ENCODE measurements at places on chromosomes 12 and 14. TPM values are rescaled to one million over a fixed set of nuclear protein-coding genes. Genes with fewer than 3 reads are reported as not detected.

The PRPH gene
- not detected for total RNA-seq

The B4GALNT1 gene
- total RNA-seq, result 0.93 TPM

- H3K27me3 ChIP-seq, result no peaks in the 10 kb centered on the region
- H3K4me3 ChIP-seq, result no peak overlapping the region
- no peaks in the 10 kb centered on the region for H3K36me3 ChIP-seq
- no peak overlapping the region for H3K27ac ChIP-seq
These were observed 286.3 kb downstream of the RPAP3 start for GRCh38 chr12:47419497-47419896.

The HOXC4 gene
- total RNA-seq, result 0.61 TPM

The CELA1 gene
- not detected for total RNA-seq

The TRHDE gene
- 7.3 TPM for total RNA-seq

GRCh38 chr12:12800406-12801180 is 12.6 kb upstream of the DDX47 start:
- peaks cover 16% of the 10 kb centered on the region for H3K4me1 ChIP-seq
- no peaks in the 10 kb centered on the region for H3K36me3 ChIP-seq
- no peak overlapping the region for H3K4me3 ChIP-seq
- no peaks in the 10 kb centered on the region for H3K27me3 ChIP-seq
- DNase-seq, result no peak
- no peak overlapping the region for H3K27ac ChIP-seq

The ANKRD9 gene
- total RNA-seq, result 22.4 TPM

DNA sequence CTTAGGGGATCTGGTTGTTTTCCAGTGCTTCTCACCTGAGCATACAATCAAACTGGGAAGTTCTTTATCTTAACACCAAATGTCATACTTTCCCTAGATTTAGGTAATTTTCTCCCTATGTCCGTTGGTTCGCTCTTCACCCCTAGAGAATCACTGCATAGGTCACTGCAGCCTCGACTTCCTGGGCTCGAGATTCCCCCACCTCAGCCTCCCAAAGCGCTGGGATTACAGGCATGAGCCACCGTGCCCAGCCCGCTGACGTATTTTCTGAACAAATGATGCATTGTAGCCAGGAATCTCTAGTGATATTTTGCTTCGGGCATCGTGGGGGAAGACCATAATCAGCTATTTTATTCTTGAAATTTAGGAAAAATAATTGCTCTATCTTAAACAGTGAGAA is 1.1 kb upstream of the RPL41 start:
- H3K4me3 ChIP-seq, result peak overlapping the region; percentile 62
- H3K36me3 ChIP-seq, result peaks cover 42% of the 10 kb centered on the region
- DNase-seq, result no peak
- H3K27ac ChIP-seq, result peak overlapping the region; percentile 97
- H3K4me1 ChIP-seq, result peaks cover 18% of the 10 kb centered on the region

The SLC48A1 gene
- 40.9 TPM for total RNA-seq

The DHRS2 gene
- 0.61 TPM for total RNA-seq

GRCh38 chr12:83015390-83016217 is 328.9 kb downstream of the TMTC2 start:
- H3K4me1 ChIP-seq, result no peaks in the 10 kb centered on the region
- DNase-seq, result no peak
- no peak overlapping the region for H3K27ac ChIP-seq
- peak overlapping the region; percentile 33 for H3K4me3 ChIP-seq
- H3K27me3 ChIP-seq, result no peaks in the 10 kb centered on the region

The PSMA6 gene
- 157 TPM for total RNA-seq

- no peak for DNase-seq
- peaks cover 17% of the 10 kb centered on the region for H3K4me1 ChIP-seq
- H3K27me3 ChIP-seq, result peaks cover 6% of the 10 kb centered on the region
- H3K36me3 ChIP-seq, result no peaks in the 10 kb centered on the region
- no peak overlapping the region for H3K27ac ChIP-seq
- no peak overlapping the region for H3K4me3 ChIP-seq
These were observed 3.1 kb downstream of the CEP170B start for GRCh38 chr14:104868060-104868740.

- H3K4me1 ChIP-seq, result peaks cover 5% of the 10 kb centered on the region
- no peaks in the 10 kb centered on the region for H3K27me3 ChIP-seq
- no peak overlapping the region for H3K4me3 ChIP-seq
- no peak for DNase-seq
- no peaks in the 10 kb centered on the region for H3K36me3 ChIP-seq
These were observed 31.9 kb downstream of the ETNK1 start for GRCh38 chr12:22656831-22657230.

GRCh38 chr14:101189962-101190560 is 286.5 kb upstream of the RTL1 start:
- H3K36me3 ChIP-seq, result no peaks in the 10 kb centered on the region
- no peak for DNase-seq
- H3K27me3 ChIP-seq, result no peaks in the 10 kb centered on the region

The TOMM20L gene
- total RNA-seq, result not detected

- DNase-seq, result peak; percentile 84
- no peak overlapping the region for H3K4me3 ChIP-seq
- peaks cover 8% of the 10 kb centered on the region for H3K4me1 ChIP-seq
- H3K36me3 ChIP-seq, result no peaks in the 10 kb centered on the region
- peak overlapping the region; percentile 80 for H3K27ac ChIP-seq
These were observed 2.4 kb upstream of the KRT7 start for GRCh38 chr12:52230364-52231281.

The ITGB7 gene
- total RNA-seq, result 7.7 TPM

Measured in upper lobe of right lung (tissue), 1 donor.